ENCODE measurements at places on chromosomes 6 and 20.

- no peak for DNase-seq
Measured at GRCh38 chr20:39518654-39519053, 556.5 kb downstream of the DHX35 start.

DNA sequence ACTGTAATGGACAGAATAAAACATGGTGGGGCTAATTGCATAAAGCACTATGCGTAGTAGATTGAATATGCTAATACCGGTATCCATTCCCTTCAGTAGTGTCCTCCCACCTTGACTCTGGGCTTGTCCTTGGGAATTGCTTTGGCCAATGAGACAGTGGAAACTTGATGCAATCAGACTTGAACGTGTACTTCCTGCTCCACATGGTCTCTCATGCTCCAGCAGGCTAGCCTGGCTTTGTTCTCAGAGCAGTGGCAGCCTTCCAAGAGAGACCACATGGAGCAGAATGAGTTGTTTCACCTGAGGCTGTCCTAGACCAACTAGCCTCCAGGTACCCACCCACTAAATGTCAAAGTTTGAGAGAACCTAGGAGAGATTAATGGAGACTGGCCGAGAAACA, 37.0 kb upstream of the BTBD3 start:
- DNase-seq = no peak

DNA sequence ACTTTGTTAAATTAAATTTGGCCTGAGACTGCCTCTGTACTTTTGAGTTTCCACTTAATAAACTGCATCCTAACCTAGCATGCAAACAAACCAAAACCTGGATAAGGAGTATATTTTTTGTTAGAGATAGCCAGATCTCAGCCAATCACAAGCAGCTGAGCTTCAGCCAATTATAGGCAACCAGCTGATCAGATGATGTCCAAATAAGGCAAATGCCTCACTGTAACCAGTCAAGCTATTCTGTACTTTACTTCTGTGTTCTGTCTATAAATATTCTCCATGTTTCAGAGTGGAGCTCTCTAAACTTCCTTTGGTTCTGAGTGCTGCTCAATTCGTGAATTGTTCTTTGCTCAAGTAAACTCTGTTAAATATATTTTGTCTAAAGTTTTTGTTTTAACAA, 194.6 kb upstream of the RGS17 start:
- no peak for DNase-seq

DNA sequence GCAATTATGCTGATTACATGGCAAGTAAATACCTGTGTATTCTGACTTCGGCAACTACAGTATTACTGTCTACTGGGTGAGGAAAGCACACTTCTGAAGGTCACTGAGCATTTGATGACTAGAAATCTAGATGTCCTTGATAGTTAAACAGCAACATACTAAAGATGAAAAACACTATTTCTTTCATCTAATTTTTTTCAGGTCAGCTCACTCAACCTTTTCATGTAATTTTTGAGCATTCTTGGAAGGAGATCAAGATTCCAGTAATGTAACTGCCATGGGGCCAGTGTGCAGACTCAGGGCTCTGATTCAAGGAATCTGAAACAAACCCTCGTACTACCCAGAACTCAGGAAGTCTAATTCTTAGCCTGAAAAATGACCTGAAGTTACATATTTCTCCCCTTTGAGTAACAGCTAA, 222.6 kb upstream of the TAB2 start:
- DNase-seq = no peak

DNA sequence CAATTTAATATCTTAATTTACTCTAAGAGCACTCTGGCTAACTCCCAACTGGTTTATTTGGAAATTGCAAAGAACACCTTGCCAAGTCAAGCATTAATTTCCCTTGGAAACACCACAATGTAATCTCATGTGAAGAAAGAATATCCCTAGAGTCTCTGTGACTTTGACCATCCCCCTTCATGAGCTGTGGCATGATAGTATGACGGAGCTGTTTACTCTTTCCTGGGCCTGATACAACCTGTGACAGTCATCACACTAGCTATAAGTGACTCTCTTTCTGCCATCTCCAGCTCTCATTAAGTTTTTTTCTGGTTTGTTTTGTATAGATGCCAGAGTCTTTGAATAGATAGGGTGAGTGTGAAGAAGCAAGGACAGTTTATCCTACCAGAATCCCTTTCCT, 470.3 kb upstream of the JARID2 start:
- DNase-seq = no peak

Data from AG08395 (cell line).